ENCODE measurements at places on chromosomes 2 and 18. TPM values are rescaled to one million over a fixed set of nuclear protein-coding genes. Genes with fewer than 3 reads are reported as not detected.

Gene POTEC
- total RNA-seq, result not detected

Gene CCDC178
- not detected for total RNA-seq

Gene KCTD18
- total RNA-seq, result 4.6 TPM

Gene SERPINB13
- not detected for total RNA-seq
